ENCODE measurements at places on chromosomes 12 and 14. TPM values are rescaled to one million over a fixed set of nuclear protein-coding genes. Genes with fewer than 3 reads are reported as not detected.

GRCh38 chr12:65825507-65826352, 1.4 kb downstream of the HMGA2 start:
- DNase-seq = no peak

- peak; percentile 28 for DNase-seq
These were observed 155.7 kb downstream of the DPF3 start for GRCh38 chr14:72738161-72738611.

Gene DNM1L
- 65.8 TPM for total RNA-seq

Gene CISTR
- total RNA-seq = not detected

Gene B3GNT4
- total RNA-seq = not detected

GRCh38 chr14:93185349-93185720, 218 bp downstream of the LYSET start:
- DNase-seq = no peak

DNA sequence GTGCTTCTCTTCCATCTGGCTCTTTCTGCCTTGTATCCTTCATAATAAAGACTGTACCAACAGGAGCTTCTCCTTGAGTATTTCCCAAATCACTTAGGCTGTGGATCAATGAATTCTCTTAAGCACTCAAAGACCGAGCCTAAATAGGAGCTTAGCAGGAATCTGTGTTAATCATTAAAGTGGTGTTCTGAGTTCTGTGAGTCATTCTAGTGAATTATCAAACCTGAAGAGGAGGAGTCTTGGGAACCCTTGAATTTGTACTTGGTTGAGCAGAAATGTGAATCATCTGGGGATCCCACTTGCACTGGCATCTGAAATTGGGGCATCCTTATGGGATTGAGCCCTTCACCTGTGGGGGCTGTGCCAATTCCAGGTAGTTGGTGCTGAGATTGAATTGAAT, 946.2 kb downstream of the BCL11B start:
- DNase-seq = no peak

DNA sequence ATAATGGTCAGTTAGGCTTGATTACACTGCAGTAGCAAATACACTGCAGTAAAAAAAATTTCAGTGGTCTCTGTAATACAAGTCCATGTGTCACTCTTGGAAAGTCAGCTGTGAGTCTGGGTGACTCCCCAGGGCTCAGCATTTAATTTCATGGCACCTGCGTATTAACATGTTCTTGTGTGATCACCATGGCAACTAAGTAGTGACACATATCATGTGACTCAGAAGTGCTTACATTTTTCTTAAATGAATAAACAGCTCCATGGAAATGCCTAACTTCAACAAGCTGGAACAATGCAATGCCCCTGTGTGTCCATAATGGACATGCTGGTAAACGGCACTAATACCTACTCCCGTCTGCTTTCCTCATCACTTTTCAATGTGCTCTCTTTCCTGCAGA, 88.5 kb upstream of the ANO4 start:
- DNase-seq = no peak

Gene PDE3A
- total RNA-seq = 8.0 TPM

GRCh38 chr14:64680714-64681065, 23.5 kb upstream of the PLEKHG3 start:
- DNase-seq = no peak

GRCh38 chr12:95857799-95858198, 953 bp upstream of the SNRPF start:
- DNase-seq = no peak

DNA sequence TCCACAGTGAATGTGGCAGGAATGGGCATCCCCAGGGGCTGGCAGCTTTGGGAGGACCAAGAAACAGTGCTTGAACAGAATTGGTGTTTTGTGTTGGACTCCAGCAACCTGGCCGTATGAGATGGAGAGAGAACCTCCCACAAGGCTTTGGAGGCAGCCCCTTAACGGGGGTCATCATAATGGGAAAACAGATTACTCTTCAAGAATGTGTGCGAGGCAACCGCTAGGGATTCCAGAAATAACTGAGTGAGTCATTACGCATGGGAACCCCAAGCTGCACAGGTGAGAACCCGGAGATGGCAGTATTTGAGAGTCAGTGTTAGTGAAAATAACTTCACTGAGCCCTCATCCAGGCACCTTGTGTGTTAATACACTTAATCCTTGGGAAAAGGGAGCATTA, 567.8 kb upstream of the TBX3 start:
- DNase-seq = no peak

Gene TPPP2
- total RNA-seq = not detected

Gene POTEM
- total RNA-seq = not detected

DNA sequence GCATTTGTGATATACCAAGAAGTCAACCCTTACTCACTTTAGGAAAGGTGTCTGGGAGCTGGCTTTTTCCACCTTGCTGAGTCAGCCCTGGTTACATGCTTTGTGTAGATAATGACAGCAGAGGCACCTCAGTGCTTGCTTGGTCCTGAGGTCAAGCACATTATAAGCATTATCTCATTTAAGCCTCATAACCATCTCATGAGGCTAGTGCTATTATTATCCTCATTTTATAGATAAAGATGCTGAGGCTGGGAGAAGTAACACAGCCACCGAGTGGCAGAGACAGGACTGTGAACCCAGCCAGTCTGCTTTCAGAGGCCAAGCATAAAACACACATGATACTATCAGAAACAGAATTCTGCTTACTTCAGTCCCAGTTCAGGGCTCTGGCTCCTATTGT, 29.4 kb downstream of the MAX start:
- no peak for DNase-seq

Measured in mesenteric fat pad (tissue), 1 donor.